ENCODE measurements at places on chromosomes 6 and 20. TPM values are rescaled to one million over a fixed set of nuclear protein-coding genes. Genes with fewer than 3 reads are reported as not detected.
A peak's percentile ranks its signal among the peaks of the same experiment; 100 is the strongest.

Gene ZSCAN31
- polyA plus RNA-seq, result 5.2 TPM

Gene OOEP
- polyA plus RNA-seq, result 0.43 TPM

Gene AIG1
- polyA plus RNA-seq, result 180 TPM

Gene CAGE1
- 0.03 TPM for polyA plus RNA-seq

Gene LST1
- polyA plus RNA-seq, result 19.8 TPM

DNA sequence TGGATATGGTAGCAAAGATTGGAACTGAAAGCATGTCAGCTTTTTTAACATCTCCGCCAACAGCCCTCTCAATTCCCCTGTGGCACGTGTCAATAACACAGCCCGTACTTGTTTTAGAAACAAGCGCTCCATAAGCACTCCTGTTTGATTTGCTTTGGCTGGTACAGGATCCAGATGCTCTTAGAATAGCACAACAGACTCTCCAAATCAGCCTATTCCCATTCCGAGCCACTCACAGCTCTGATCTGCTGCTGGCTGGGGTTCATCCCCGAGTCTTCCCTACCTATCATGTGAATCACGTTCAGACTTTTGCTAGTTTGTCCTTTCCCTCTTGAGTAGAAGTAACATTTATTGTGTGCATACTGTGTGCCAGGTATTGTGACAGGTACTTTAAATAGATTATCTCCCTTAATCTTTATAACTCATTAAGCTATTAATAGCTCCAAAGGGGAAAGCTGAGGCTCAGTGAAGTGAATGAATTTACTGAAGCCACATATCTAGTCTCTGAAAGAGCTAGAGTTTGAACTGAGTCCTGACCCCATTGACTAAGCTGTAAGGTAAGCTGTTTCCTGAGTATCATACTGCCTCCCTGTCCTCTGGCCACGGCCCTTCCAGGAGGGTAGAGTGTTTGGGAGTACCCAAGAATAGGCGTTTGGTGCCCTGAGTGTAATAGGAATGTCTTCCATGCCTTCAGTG lies 46.7 kb downstream of the RALY start:
- DNase-seq, result peak; percentile 71
